ENCODE measurements at places on chromosomes 11 and 22. TPM values are rescaled to one million over a fixed set of nuclear protein-coding genes. Genes with fewer than 3 reads are reported as not detected.

ZNF280B gene
- 5.9 TPM for total RNA-seq

- H3K27me3 ChIP-seq: peaks cover 25% of the 10 kb centered on the region
- peak; percentile 84 for DNase-seq
- no peak within 1 kb of the TSS for H3K27ac ChIP-seq
- peaks cover 24% of the 10 kb centered on the region for H3K4me1 ChIP-seq
- no peaks in the 10 kb centered on the region for H3K36me3 ChIP-seq
Measured at GRCh38 chr22:19291580-19292457, at the start of gene CLTCL1. TSS of gene CLTCL1 (minus strand) at chr22:19291719. CDS start at chr22:19291641, 78 bp downstream.

GRCh38 chr22:30312053-30312452 lies 14.7 kb downstream of the TBC1D10A start:
- no peak overlapping the region for H3K4me3 ChIP-seq
- no peaks in the 10 kb centered on the region for H3K36me3 ChIP-seq
- H3K27me3 ChIP-seq: no peaks in the 10 kb centered on the region
- H3K4me1 ChIP-seq: peaks cover 10% of the 10 kb centered on the region
- no peak for DNase-seq

- H3K36me3 ChIP-seq: peaks cover 6% of the 10 kb centered on the region
- H3K27me3 ChIP-seq: no peaks in the 10 kb centered on the region
- H3K27ac ChIP-seq: peak overlapping the region; percentile 90
- peak; percentile 75 for DNase-seq
Measured at GRCh38 chr11:67436459-67437081, 912 bp downstream of the PTPRCAP start.

- no peak for DNase-seq
- peak overlapping the region; percentile 91 for H3K27ac ChIP-seq
- H3K4me1 ChIP-seq: peaks cover 22% of the 10 kb centered on the region
- peak overlapping the region; percentile 7 for H3K4me3 ChIP-seq
Measured at GRCh38 chr22:32622744-32623110, 148.1 kb downstream of the FBXO7 start.

GRCh38 chr22:39215426-39216142 lies 29.2 kb downstream of the PDGFB start:
- DNase-seq: peak; percentile 58
- no peak overlapping the region for H3K4me3 ChIP-seq
- peaks cover 7% of the 10 kb centered on the region for H3K36me3 ChIP-seq

DNA sequence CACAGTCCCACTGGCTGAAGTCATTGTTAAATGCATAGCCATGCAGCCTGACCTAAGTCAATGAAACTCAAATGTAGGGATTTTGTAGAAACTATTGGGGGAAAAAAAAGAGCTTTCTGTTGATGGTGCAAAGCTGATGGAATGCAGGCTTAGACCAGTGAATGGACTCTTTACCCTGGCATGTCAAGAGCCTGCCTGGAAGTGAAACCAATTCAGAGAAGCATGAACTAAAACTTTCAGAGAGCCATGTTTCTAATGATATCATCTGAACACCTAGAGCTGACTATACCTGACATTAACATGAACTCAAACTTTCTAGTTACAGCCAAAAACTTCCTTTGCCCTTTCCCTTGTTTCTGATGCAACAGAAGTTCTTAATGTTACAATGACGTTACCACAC lies 89.0 kb downstream of the APIP start:
- no peak overlapping the region for H3K4me3 ChIP-seq
- DNase-seq: no peak
- no peaks in the 10 kb centered on the region for H3K36me3 ChIP-seq
- H3K4me1 ChIP-seq: peaks cover 26% of the 10 kb centered on the region
- no peak overlapping the region for H3K27ac ChIP-seq
- H3K27me3 ChIP-seq: no peaks in the 10 kb centered on the region

Measured in WTC11 (cell line).